Left cardiac atrium (tissue), 4 donors: ENCODE measurements at places on chromosomes 6 and 20. TPM values are rescaled to one million over a fixed set of nuclear protein-coding genes. Genes with fewer than 3 reads are reported as not detected.

The PLA2G7 gene
- total RNA-seq = 0.32 TPM

The RIPOR3 gene
- 3.3 TPM for total RNA-seq

The EFCAB8 gene
- not detected for total RNA-seq

The WFDC2 gene
- 6.9 TPM for total RNA-seq
